ENCODE measurements at places on chromosomes 16 and 17.

DNA sequence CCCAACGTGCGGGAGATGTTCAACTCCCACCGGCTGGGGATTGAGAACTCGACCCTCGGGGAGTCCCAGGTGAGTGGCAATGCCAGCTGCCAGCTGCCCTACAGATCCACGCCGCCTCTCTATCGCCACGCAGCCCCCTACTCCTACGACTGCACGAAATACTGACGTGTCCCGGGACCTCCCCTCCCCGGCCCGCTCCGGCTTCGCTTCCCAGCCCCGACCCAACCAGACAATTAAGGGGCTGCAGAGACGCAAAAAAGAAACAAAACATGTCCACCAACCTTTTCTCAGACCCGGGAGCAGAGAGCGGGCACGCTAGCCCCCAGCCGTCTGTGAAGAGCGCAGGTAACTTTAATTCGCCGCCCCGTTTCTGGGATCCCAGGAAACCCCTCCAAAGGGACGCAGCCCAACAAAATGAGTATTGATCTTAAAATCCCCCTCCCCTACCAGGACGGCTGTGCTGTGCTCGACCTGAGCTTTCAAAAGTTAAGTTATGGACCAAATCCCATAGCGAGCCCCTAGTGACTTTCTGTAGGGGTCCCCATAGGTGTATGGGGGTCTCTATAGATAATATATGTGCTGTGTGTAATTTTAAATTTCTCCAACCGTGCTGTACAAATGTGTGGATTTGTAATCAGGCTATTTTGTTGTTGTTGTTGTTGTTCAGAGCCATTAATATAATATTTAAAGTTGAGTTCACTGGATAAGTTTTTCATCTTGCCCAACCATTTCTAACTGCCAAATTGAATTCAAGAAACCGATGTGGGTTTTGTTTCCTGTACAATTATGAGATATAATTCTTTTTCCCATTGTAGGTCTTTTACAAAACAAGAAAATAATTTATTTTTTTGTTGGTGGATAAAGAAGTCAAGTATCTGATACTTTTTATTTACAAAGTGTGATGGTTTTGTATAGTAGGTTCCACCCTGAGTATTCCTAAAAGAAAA lies 2.3 kb downstream of the FOXC2 start:
- no peak for DNase-seq

DNA sequence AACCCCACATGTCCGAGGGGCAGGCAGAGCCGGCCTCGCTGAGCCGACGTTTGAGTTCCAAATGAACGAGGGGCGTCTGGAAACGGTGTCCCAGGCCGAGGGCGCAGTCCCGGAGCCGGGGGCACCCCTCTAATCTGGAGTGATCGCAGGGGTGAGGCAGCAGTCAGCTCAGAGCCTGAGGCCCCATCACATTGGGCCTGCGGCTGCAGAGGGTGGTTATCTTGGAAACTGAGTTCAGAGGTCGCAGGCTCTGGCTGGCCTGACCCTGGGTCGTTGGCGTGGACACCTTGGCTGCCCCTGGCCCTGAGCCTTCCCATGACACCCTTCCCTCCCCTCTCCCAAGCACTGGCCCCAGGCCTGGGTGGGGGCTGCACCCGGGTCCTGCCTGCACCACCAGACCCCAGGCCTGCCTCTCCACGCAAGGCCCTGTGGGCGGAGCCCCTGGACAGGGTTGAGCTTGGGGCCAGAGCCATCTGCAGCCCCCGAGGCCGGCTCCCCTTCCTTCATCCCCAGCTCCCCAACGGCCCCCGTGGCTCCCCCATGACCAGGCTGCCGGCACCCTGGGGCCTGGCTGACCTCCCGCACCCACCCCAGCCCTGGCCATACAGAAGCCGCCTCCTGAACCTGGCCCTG lies 45.6 kb downstream of the ZFPM1 start:
- no peak for DNase-seq

DNA sequence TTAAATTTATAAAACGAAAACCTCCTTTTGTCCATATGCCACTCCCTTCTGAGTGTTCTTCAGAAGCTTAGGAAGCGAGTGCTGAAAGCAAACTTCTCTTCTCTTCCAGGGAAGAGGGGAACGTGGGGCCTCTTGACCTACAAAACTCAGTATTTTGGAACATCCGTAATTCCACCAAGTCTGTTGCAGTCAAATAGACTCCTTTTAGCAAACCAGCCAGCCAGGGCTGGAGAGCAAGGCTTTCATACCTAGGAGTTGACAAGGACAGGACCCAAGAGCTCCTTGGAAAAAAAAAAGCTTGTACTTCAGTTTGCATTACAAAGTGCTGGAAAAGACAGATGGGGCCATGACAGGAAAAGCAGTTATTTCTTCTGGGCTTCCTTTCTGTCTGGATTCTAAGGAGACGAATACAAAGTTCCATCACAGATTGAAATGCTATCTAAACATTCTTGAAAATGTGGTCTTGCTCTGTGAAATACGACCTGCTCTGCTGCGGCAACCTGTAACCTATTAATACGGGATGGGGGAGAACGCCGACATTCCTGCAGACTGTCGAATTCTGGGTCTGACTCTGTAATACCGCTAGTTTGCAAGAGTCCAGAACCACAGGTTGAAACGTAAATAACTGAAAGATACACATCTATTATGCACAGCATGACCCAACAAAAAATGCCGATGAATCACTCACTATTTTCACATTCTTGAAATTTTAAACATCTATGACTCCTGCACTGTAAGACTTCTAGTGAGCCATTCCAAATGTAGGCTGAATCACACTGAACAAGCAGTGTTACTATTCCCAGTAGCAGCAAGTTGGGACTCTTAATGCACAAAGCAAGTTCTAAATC lies 20.6 kb downstream of the VPS53 start:
- DNase-seq = no peak

DNA sequence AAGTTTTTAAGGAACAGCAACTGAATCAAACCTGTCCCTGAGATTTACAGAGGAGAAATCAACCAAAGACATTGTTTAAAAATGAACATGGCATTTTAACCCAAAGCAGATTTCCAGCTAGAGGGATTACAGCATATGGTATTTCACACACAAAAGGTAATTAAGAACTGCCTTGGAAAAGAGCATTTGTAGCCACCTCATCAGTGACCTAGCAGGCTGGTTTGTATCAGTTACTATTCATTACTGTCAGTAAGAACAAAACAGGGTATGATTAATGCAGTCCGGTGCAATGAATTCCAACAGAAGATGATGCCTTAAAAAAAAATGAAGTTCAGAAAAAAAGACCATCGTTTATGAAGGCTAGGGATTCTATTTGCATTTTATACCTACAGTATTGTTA lies 219.9 kb downstream of the CHD9NB start:
- no peak for DNase-seq

GRCh38 chr17:36861531-36861930 lies 75.7 kb upstream of the LHX1 start:
- DNase-seq = no peak

DNA sequence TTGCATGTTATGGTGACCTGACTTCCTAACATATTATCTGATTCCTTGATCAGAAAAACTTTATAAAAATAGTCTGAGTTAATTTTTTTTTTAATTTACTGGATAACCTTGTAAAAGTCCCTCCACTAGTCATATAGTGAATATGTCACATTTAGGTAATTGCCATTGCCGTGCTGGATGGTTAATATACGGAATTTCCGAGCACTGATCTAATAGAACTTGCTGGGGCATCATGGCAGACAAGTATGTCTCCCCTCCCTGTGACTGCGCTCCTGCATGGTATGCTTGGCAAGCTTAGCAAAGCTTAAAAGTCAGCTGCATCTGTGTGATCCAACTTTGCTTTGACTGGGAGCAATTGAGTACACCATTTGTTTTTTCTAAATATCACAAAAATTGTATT lies 239.4 kb upstream of the TBX2 start:
- DNase-seq = no peak

DNA sequence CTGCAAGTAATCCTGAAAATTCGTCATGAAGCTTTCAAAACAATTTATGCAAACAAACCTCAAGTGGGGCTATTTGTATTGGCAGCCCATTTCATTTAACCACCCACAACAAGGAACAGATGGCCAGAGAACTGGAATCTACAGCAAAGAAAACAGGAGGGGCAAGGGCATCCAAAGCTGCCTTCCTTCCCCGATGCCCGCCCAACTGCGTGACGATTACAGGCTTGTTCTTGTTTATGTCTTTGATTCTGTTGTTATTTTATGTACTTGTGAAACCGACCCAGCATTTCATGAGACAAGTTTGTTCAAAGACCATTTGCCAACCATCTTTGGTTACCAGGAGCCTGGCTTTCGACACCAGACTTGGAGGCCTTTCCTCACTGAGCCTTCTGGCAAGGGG lies 59.1 kb upstream of the IRX6 start:
- no peak for DNase-seq

GRCh38 chr16:62036802-62037135 lies 531 bp upstream of the CDH8 start:
- DNase-seq = no peak

DNA sequence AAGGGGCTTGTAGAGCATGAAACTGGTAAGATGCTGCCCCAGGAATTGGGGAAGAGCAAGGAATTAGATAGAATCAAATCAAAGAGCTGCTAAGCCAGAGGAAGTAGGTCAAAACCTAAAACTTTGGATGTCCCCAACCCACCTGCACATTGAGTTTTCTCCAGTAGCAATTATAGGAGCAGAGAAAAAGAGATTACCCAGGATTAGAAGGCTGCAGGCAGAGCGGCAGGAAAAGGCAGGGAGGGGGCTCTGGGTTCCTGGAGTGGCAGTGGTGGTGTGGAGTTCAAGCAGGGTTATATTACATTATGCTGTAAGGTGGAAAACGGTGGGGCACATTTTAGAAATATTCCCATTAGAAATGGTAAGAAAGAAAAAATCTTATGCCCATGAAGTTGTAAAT lies 68.3 kb downstream of the KSR1 start:
- DNase-seq = no peak

GRCh38 chr16:78220571-78220970 lies 121.1 kb downstream of the WWOX start:
- DNase-seq = no peak

DNA sequence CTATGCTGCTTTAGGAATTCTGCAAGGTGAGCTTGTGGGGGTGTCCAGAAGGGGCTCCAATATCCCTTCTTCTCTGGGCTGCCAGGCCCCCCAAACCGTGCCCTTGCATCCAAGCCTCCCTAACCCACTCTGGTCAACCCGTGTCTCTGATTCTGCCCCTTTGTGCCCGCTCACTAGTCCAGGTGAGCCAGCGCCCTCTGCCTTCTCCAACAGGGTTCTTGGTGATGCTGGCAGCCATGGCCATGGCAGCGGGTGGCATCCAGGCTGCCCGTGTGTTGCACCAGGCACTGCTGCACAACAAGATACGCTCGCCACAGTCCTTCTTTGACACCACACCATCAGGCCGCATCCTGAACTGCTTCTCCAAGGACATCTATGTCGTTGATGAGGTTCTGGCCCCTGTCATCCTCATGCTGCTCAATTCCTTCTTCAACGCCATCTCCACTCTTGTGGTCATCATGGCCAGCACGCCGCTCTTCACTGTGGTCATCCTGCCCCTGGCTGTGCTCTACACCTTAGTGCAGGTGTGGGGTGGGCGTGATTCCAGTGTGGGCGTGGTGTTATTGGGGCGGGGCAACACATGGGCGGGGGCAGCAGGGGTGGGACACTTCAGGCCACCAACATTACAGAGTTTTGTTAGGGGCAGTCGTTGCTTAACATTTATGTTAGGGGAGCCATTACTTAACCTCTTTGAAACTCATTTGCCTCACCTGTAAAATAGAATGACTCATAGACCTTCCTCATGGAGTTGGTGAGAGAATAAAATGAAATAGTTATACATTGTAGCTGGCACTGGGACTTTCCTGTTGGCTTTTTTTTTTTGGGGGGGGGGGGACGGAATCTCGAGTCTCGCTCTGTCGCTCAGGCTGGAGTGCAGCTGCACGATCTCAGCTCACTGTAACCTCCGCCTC lies 31.4 kb downstream of the ANKRD40 start:
- DNase-seq = no peak

- DNase-seq = no peak
Observed at GRCh38 chr16:57667526-57668262, 412 bp upstream of the ADGRG3 start.

DNA sequence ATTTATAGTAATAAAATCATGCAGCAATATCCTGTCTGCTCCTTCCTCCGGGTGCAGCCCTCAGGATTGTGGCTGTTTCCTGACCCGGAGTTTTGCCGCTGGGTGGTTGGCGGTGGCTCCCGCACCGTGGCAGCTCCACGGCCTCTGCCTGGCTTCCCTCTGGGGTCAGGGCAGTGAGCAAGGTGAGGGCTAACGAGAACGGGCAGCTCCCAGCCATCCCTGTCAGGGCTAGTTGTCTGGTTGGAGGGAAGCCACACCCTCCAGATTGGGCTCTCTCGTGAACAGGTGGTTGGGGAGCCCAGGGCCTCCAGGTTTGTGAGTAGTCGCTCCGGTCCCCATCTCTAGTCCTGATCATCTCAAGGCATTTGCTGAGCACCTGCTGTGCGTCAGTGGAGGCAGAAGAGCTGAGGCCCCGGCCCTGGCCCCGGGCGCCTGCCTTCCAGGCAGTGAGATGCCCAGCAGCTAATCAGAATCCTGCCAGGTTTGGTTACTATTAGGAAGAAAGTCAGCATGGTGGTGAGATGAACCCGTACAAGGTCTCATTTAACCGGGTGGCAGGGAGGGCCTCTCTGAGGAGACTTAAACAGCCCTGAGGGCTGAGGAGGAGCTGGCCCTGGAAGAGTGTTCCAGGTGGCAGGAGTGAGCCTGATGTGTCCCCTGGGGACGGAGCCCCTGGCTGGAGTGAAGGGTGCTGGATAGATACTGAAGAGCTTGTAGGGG lies 2.3 kb upstream of the NUDT16L1 start:
- no peak for DNase-seq

DNA sequence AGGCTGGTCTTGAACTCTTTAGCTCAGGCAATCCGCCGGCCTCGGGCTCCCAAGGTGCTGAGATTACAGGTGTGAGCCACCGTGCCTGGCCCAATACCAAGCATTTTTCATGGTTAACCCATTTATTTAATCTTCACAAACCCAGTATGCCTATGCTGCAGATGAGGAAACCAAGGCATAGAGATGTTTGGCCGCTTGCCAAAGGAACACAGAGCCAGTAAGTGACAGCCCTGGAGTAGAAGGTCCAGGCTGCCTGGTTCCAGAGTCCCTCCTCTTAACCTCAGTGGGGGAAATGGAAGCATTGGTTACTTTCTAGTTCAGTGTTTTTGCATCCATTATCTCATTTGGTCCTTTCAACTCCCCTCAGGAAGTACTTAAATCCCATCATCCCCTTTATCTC lies 15.3 kb upstream of the ARL5C start:
- no peak for DNase-seq

- no peak for DNase-seq
Observed at GRCh38 chr16:17770104-17770503, 299.3 kb upstream of the XYLT1 start.
